ENCODE measurements at places on chromosomes 2 and 18.

DNA sequence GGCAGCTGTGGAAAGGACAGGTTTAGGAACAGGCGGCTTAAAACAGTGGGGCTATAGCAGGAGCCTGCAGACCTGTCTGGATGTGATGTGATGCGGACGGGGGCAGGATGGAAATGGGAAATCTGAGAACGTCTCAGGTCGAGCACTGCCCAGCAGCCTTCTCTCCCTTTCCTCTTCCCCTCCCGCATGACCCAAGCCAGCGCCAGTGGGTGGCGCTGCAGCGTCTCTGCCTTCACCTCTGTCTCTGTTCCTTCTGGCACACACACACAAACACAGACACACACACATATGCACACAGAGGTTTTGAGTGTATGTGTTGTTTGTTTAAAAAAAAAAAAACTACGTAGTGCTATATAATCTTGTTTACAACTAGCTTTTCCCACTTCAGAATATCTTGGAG is 82.0 kb upstream of the SLC66A3 start:
- DNase-seq: no peak

GRCh38 chr2:205089958-205090357 is 544.7 kb downstream of the PARD3B start:
- DNase-seq: no peak

- DNase-seq: no peak
These were observed 194.4 kb upstream of the ITGA4 start for GRCh38 chr2:181262782-181263181.

DNA sequence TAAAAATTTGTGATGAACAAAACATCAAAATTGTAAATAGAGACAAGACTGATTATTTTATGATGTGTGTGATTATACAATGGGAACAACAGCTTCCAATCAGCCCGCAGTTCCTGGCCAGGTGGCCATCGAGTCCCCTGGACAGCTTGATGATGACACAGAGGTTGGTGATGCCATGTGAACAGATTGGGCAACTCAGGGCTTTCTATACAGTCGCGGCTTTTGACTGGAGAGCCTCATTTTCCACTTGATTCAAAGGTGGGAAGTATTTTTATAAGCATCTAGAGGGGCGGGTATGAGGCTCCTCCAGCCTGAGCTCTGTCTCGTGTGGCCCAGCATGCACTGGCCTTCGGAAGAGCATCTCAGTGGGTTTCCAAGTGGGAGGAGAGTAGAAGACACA is 14.9 kb upstream of the HPCAL1 start:
- no peak for DNase-seq

GRCh38 chr2:58347810-58348209 is 106.7 kb upstream of the FANCL start:
- no peak for DNase-seq

- DNase-seq: no peak
These were observed 536.7 kb downstream of the RIT2 start for GRCh38 chr18:42578792-42579191.

GRCh38 chr2:9918275-9918674 is 33.2 kb upstream of the GRHL1 start:
- no peak for DNase-seq

DNA sequence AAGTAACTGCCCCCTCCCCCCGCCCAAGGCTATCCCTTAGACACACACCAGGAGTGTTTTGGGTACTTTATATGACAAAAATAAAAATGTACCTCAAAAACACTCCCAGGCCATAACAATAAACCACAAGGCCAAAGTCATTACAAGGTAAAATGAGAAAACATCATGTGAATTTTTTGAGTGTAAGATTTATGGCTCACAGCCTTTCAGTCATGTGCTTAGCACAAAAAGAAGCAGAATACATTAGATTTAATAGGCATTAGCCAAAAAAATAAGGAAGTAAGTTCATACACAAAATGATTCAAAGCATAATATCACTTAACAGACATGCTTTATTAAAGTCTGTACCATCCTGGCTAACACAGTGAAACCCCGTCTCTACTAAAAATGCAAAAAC is 103.7 kb downstream of the CACNB4 start:
- no peak for DNase-seq

- no peak for DNase-seq
These were observed 927 bp upstream of the CRYGD start for GRCh38 chr2:208125251-208125650.

DNA sequence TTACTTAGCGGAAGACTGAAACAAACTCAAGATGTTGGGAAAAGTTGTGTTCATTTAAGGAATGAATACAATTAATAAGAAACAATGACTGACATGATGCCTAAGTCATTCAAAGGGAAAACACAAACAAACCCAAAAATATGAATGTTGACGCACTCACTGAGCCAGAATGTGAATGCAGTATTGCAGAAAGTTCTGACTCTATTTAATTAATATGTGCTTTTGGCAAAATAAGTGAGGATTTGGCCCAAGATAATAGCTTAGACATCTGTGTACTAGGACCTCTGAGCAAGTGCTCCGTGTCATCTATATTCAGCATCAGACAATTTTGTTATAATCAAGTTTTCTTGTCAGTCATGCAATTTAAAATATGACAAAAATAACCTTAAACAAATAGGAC is 1138.8 kb upstream of the NXPH2 start:
- DNase-seq: no peak

DNA sequence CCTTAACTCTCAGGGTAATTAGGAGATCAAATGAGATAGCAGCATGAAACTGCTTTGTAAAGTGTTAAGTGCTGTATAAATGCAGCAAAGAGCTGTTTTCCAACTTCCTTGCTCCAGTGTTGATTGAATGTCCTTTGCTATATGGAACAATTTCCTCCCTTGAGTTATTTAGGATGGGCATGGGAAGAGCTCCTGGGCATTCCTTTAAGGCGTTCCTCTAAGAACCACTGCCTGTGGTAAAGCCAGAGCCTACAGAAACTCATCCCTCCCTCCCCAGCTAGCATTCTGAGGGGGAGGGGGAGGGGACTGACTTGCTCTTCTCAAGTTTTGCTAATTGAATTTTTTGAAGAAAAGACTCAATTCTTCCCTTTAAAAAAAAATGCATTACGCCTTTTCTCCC is 1.4 kb downstream of the AKAIN1 start:
- DNase-seq: no peak

GRCh38 chr2:213627054-213627710 is 342.9 kb downstream of the SPAG16 start:
- no peak for DNase-seq

DNA sequence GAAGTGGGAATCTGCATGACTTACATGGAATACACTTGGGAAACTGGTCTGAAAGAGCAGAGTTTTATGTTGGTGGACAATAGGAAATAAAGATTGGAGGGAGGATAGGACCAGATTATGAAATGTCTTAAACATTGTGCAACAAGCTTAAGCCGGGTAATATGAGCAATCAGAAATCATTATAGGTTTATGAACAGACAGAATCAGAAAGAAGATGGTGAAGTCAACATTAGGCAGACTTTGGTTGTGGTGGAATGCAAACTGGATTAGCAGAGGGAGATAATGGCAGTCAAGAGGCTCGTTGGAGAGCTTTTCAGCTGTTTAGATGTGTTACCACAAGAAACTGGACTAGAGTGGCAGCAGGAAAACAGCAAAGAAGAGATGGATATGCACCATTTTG is 43.5 kb downstream of the CRIM1 start:
- no peak for DNase-seq

All from Peyer's patch (tissue), 4 donors.